Stimulated activated CD8-positive, alpha-beta memory T cell treated with anti-CD3 and anti-CD28 coated beads, Interleukin-4, amount 100 ng/mL, for 24 hours (primary cell): ENCODE measurements at places on chromosomes 3 and 15.

GRCh38 chr3:55330355-55330754 is 156.8 kb downstream of the WNT5A start:
- no peak for DNase-seq

DNA sequence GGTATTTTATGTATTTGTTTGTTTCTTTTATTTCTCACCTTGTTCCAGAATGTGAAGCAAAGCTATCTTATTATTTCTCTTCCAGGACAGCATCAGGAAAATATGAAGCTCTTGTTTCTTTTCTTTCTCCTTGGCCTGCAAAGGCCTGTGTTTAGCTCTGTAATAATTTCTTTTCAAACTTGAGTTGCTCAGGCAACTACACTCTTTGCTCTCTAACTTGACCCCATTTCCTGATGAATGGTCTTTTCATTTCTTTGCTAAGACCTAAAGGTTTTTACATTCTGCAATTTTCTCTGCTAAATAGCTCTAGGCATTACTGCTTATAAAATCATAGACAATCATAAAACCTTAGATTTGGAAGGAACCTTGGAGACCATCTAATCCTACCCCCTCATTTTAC is 26.2 kb upstream of the ZNF770 start:
- no peak for DNase-seq

DNA sequence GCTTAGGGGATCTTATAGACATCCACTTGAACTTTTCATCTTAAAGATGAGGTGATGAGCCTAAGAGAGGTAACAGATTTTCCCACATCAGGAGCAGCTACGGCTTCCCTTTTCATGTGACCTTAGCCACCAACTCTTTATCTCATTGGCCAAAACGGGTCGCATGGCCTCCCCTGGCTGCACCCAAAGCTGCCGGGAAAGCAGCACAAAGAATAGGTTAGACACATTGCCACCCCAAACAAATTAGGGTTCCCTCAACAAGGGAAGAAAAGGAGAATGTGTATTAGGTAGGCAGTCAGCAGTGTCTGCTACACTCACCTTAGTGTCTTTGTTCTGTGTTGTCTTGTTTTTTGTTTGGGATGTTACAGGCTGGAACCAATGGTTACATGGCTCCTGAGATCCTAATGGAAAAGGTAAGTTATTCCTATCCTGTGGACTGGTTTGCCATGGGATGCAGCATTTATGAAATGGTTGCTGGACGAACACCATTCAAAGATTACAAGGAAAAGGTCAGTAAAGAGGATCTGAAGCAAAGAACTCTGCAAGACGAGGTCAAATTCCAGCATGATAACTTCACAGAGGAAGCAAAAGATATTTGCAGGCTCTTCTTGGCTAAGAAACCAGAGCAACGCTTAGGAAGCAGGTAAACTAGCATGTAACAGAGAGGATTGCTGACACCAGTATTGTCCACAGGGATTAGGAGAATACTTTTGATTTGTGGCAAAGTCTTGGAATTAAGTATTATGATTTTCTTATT is 44.2 kb downstream of the GRK7 start:
- DNase-seq: no peak

- no peak for DNase-seq
These were observed 52.1 kb downstream of the TGFBR2 start for GRCh38 chr3:30658328-30659052.
